Psoas muscle (tissue), 8 donors: ENCODE measurements at places on chromosomes 3 and 15.

DNA sequence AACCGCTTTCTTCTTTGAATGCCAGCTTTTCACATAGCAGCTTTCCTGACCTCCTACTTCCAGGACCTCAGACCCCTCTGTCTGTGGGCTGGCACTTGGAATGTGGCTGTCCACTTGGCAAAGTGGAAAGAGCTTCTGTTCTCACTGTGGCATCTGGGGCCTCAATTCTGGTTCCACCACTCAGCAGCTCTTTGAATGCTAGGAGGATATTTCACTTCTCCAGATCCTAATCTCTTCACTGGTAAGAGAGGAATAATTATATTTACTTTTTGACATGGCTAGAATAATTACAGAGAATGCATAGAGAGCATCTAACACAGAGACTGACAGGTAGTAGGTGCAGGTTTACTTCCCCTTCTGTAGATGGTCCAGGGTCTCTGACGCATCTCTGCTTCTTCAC is 405.9 kb downstream of the LPP start:
- DNase-seq, result no peak

- no peak for DNase-seq
These were observed 6.1 kb downstream of the RBP2 start for GRCh38 chr3:139470199-139470598.

DNA sequence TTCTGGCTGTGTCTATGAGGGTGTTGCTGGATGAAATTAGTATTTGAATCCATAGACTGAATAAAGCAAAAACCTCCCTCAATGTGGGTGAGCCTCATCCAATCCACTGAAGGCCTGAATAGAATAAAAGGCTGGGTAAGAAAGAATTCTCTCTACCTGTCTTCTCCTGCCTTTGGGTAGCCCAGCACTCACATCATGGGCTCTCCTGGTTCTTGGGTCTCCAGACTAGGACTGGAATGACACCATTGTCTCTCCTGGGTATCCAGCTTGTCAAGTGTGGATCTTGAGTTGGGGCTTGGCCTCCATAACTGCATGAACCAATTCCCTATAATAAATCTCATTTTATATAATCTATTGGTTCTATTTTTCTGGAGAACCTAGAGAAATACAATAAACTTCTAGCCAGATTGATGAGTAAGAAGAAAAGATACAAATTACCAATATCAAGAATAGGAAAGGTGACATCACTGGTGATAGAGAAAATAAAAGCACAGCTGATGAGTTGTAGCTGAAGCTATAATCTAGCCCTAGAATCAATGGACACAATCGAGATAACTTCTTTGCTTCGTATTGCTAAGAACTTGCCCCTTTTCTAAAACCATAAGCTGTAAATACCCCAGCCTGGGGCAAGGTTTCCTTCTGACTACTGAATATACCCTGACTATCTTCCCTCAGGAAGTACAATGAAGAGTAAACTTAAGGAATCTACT is 106.4 kb downstream of the ANO10 start:
- DNase-seq, result no peak

DNA sequence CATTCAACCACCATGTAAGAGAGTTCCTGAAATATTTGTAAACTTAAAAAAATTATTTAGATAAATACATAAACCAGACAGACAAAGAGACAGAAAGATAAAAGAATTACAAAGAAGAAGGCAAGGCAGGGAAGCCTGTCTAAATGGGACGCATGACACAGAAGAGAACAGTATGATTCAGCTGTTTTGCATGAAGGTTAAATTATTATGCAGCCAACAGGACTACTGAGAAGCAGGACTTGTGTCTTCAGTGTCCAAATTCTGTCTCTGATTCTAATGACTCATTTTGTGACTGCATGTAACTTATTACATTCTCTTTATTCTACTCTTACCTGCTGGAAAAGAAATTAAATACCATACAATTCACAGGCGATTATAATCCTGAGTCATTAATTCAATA is 340.4 kb upstream of the KCNMB2 start:
- DNase-seq, result no peak
